ENCODE measurements at places on chromosomes 6 and 20.

DNA sequence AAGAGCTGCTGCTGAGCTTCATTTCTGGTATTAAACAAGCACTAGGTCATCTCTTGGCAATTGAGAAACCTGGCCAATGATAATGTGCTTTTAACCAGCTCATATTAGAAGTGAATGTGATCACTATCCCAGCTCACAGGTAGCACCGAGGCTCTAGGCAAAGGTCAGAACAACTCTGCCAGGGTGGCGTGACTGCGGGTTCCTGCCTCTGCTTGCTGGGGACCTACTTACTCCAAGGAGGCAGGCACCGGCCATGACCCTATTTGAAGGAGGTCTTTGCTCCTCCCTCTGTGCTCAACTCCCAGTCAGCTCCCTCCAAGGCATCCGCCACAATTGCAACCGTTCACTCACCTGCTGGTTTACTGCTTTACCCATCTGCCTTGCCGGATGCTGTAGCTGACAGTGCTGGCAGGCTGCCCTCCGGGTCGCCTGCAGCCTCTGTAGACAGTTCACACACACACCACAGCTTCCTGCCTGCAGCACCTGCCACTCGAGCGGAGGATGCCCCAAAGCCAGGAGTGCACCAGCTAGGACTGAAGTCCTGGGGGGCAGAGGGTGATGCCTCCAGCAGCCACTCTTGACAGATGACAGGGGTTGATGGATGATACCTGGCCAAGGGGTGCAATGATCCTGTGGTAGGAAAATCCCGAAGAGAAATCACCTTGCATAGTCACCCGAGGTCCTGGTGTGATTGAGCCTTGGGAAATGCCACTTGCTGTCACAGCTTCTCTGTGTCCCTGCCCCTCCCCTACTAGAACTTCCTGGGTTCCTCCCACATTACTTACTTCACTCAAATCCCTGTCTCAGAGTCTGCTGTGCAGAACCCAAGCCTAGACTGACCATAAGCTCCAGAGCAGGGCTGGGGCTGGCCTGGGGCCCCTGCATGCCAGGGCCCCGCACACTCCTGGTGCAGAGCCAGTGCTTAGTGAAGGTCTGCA, 8.8 kb upstream of the VSX1 start:
- peak; percentile 41 for DNase-seq

GRCh38 chr6:34557228-34557627, 1.1 kb upstream of the SPDEF start:
- no peak for DNase-seq

- peak; percentile 42 for DNase-seq
These were observed 217.0 kb upstream of the MYLIP start for GRCh38 chr6:15911753-15912504.

GRCh38 chr20:53738945-53739798, 145.5 kb upstream of the ZNF217 start:
- no peak for DNase-seq

- DNase-seq = peak; percentile 28
These were observed 539 bp downstream of the TMEM200A start for GRCh38 chr6:130366107-130367005.

DNA sequence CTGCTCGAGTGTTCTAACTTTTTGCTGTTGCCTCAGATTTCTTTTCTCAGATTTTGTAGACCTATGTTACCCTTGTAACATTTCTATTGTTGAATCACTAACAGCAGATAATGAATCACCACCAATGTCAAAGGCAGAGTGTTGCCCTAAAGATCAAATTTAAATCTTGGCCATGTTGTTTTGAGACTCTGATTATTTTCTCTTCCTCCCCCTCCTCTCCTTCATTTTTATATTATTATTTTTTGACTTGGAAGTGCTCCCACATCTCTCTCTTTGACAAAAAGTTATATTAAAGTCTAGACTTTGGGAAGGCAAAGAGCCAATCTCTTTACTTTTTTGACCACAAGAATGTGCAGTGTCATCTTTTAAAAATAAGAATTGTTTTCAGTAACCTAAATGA, 422.7 kb downstream of the NKAIN2 start:
- DNase-seq = no peak

DNA sequence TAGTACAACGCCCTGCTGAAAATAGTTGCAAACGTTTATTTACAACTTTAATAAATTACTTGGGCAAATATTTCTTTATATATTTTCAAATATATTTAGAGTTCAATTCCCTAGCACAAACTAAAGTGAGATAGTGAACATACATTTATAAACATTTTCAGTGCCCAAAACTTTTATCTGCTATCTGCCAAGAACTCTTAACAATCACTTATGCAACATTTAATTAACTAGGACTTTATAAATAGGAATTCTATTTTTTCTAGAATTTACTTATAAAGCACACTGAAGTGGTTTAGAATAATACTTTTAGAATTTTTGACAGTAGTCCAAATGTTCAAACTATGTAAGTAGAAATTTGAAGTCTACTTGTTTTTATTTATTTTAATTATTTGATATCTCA, 452.6 kb upstream of the RGS17 start:
- no peak for DNase-seq

DNA sequence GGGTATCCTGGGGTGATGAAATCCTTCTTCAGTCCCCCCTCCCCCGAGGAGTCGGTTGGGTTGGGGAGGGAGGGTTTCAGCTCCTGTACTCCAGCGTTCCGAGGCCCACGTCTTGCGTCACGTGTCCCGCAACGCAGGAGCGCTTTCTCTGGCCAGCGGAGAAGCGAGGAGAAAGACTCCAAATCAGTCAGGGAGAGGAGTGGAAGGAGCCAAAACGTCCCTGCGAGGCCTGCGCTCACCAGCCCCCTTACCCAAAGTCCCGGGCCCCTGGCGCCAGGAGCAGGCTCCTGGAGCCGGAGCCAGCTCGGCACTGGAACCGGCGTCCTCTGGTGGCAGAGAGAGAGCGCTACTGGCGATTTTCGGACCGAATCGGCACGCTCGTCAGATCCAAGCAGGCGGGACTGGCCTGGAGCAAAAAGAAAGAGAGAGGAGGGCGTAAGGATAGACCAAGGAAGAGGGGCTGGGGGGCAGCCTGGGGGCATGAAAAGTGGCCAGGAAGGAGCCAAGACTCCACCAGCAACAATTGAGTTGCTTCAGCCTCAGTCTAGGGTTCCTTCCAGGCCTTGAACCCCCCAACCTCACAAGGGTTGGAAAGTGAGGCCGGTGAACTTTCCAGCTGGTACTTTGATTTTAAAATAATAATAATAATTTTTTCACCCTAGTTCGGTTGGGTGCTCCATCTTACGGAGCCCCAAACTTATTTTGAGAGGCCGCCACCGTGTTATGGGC, at the start of gene GNAS:
GNAS (plus strand) TSS at position 174 of the 729 bp plus-strand sequence.
- DNase-seq = no peak

GRCh38 chr6:8229915-8230756, 127.8 kb upstream of the EEF1E1 start:
- no peak for DNase-seq

GRCh38 chr20:41572010-41572572, 46.1 kb downstream of the CHD6 start:
- no peak for DNase-seq

Measured in stimulated activated CD8-positive, alpha-beta memory T cell treated with anti-CD3 and anti-CD28 coated beads, Interleukin-15, amount 100 ng/mL, for 48 hours (primary cell).